K562 (cell line): ENCODE measurements at places on chromosomes 13 and 19. TPM values are rescaled to one million over a fixed set of nuclear protein-coding genes. Genes with fewer than 3 reads are reported as not detected.

ZSWIM9 gene
- 0.82 and 0.94 TPM in 2 replicates for polyA plus RNA-seq

OLFM4 gene
- not detected in 2 replicates for polyA plus RNA-seq

ZNF14 gene
- polyA plus RNA-seq, result 2.2 and 2.4 TPM in 2 replicates

DMKN gene
- polyA plus RNA-seq, result not detected in 2 replicates

RFPL4A gene
- 0.13 and 0.28 TPM in 2 replicates for polyA plus RNA-seq

SOX1 gene
- not detected in 2 replicates for polyA plus RNA-seq

ZGLP1 gene
- polyA plus RNA-seq, result 4.5 and 5.1 TPM in 2 replicates

RAB3A gene
- 0.94 and 1.00 TPM in 2 replicates for polyA plus RNA-seq

SPINT2 gene
- 0.93 and 1.6 TPM in 2 replicates for polyA plus RNA-seq

KCNK6 gene
- polyA plus RNA-seq, result 0.07 and 0.08 TPM in 2 replicates

HSPH1 gene
- 57.7 and 76.0 TPM in 2 replicates for polyA plus RNA-seq

PDX1 gene
- not detected in 2 replicates for polyA plus RNA-seq

F2RL3 gene
- polyA plus RNA-seq, result 20.9 and 22.0 TPM in 2 replicates

PCP2 gene
- polyA plus RNA-seq, result 1.3 and 1.6 TPM in 2 replicates

KIR2DL3 gene
- polyA plus RNA-seq, result not detected in 2 replicates

CRX gene
- not detected in 2 replicates for polyA plus RNA-seq

LRRC8E gene
- polyA plus RNA-seq, result 1.7 and 3.5 TPM in 2 replicates

CFAP97D2 gene
- polyA plus RNA-seq, result not detected in 2 replicates

DACT3 gene
- 3.3 and 5.1 TPM in 2 replicates for polyA plus RNA-seq

KLK3 gene
- not detected in 2 replicates for polyA plus RNA-seq

LILRB4 gene
- polyA plus RNA-seq, result not detected in 2 replicates

RFPL4AL1 gene
- not detected in 2 replicates for polyA plus RNA-seq

MBD3L2B gene
- not detected in 2 replicates for polyA plus RNA-seq

CD22 gene
- polyA plus RNA-seq, result 4.1 and 6.2 TPM in 2 replicates

ZNF766 gene
- polyA plus RNA-seq, result 7.1 and 10.2 TPM in 2 replicates

KLK11 gene
- not detected in 2 replicates for polyA plus RNA-seq

SIGLEC10 gene
- 0.97 and 1.3 TPM in 2 replicates for polyA plus RNA-seq

KCNN1 gene
- 1.3 and 3.2 TPM in 2 replicates for polyA plus RNA-seq

APLP1 gene
- 6.0 and 8.2 TPM in 2 replicates for polyA plus RNA-seq

CBARP gene
- polyA plus RNA-seq, result 5.8 and 6.3 TPM in 2 replicates

LRG1 gene
- 11.9 and 12.3 TPM in 2 replicates for polyA plus RNA-seq

ATCAY gene
- polyA plus RNA-seq, result not detected in 2 replicates

NMRK2 gene
- polyA plus RNA-seq, result not detected in 2 replicates

ONECUT3 gene
- not detected in 2 replicates for polyA plus RNA-seq

SYCN gene
- polyA plus RNA-seq, result not detected in 2 replicates

RPL28 gene
- polyA plus RNA-seq, result 622 and 687 TPM in 2 replicates

IGFL3 gene
- polyA plus RNA-seq, result not detected in 2 replicates

C1QTNF9B gene
- polyA plus RNA-seq, result 0.42 and 0.94 TPM in 2 replicates

FCAR gene
- polyA plus RNA-seq, result not detected in 2 replicates

ZFP14 gene
- polyA plus RNA-seq, result 0.30 and 0.94 TPM in 2 replicates

U2AF2 gene
- polyA plus RNA-seq, result 277 and 331 TPM in 2 replicates

PGLYRP2 gene
- not detected in 2 replicates for polyA plus RNA-seq

CYP2S1 gene
- 0.48 and 0.77 TPM in 2 replicates for polyA plus RNA-seq

GCDH gene
- polyA plus RNA-seq, result 44.7 and 50.8 TPM in 2 replicates

KCNJ14 gene
- 0.59 and 1.2 TPM in 2 replicates for polyA plus RNA-seq

CEACAM7 gene
- not detected in 2 replicates for polyA plus RNA-seq

PRSS57 gene
- 1.5 TPM in 2 replicates for polyA plus RNA-seq

IGFL2 gene
- polyA plus RNA-seq, result 0.36 TPM in 1 of 2 replicates, not detected in the other

CYP4F8 gene
- polyA plus RNA-seq, result not detected in 2 replicates
